ENCODE measurements at places on chromosomes 1 and 21.

DNA sequence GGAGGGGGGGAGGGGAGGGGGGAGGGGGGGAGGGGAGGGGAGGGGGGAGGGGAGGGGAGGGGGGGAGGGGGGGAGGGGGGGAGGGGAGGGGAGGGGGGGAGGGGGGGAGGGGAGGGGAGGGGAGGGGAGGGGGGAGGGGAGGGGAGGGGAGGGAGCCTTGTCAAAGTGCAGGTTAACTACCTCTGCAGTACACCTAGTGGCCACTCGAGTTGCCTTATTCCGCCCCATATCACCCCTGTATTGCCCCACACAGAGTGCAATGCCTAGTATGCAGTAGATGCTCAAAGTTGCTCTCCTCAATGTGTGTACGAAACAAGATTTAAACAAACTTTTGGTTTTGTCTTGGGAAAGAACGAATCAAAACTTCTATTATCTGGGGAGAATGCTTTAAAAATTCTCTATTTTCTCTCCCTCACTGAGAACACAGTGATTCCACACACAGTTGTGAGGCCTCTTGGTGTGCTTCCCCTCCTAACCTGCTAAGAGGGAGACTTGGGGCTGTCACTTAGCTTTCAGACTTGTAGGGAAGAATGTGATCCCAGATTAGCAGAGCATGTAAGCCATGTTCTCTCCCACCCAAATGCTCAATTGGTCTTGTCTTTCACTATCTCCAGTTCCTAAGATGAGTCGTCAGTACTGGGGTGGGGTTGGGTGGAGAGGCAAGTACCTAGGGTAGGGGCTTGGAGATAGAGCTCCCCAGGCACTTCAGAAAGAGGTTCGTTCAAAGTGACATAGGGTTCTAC, 79.7 kb upstream of the MAP10 start:
- H3K4me3 ChIP-seq, result no peak overlapping the region
- no peaks in the 10 kb centered on the region for H3K4me1 ChIP-seq
- H3K27me3 ChIP-seq, result no peaks in the 10 kb centered on the region
- no peak for DNase-seq
- no peaks in the 10 kb centered on the region for H3K36me3 ChIP-seq

DNA sequence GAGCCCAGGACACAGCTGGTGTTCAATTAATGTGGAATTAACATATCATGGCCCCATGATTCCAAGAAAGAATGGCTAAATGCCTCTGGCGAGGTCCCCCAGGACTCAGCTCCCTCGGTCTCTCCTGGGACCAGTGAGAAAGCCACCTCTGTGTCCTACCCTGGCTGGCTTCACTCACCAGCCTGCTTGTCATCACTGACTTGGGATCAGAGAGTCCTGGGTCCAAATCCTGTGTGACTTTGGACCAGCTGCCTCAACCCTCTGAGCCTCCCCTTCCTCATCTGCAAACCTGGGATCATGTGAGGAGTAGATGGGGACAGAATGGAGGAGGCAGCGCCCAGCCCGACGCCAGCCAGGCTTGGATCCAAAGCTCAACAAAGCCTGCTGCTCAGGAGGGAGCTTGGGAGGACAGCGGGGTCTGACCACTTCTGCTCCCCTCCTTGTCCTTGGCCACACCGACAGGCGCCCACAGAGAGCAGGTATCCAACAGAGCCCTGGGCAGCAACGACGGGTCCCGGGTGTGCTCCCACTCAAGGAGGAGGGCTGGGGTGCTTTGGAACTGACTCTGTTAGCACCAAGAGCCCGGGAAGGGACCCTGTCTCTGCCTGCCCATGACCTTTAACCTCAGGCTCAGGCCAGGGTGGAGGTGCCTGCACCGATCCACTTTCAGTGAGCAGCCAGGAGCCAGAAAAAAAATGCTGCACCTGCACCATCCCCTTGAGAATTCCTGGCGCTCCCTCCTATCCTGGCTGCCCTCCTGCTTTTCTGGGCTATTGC, 3.2 kb downstream of the SH2D5 start:
- no peaks in the 10 kb centered on the region for H3K36me3 ChIP-seq
- no peak for DNase-seq
- H3K27me3 ChIP-seq, result peaks cover 4% of the 10 kb centered on the region
- no peaks in the 10 kb centered on the region for H3K4me1 ChIP-seq
- no peak overlapping the region for H3K27ac ChIP-seq

- H3K4me3 ChIP-seq, result no peak overlapping the region
- H3K27ac ChIP-seq, result no peak overlapping the region
- no peak for DNase-seq
- no peaks in the 10 kb centered on the region for H3K27me3 ChIP-seq
These were observed 283.7 kb downstream of the HLX start for GRCh38 chr1:221162939-221163338.

GRCh38 chr1:169451218-169451824, 24.0 kb upstream of the CCDC181 start:
- H3K4me1 ChIP-seq, result no peaks in the 10 kb centered on the region
- no peaks in the 10 kb centered on the region for H3K27me3 ChIP-seq
- peaks cover 6% of the 10 kb centered on the region for H3K36me3 ChIP-seq
- DNase-seq, result no peak

GRCh38 chr1:6454856-6455751, 10.9 kb downstream of the TNFRSF25 start:
- H3K36me3 ChIP-seq, result no peaks in the 10 kb centered on the region
- no peak overlapping the region for H3K27ac ChIP-seq
- no peak overlapping the region for H3K4me3 ChIP-seq

DNA sequence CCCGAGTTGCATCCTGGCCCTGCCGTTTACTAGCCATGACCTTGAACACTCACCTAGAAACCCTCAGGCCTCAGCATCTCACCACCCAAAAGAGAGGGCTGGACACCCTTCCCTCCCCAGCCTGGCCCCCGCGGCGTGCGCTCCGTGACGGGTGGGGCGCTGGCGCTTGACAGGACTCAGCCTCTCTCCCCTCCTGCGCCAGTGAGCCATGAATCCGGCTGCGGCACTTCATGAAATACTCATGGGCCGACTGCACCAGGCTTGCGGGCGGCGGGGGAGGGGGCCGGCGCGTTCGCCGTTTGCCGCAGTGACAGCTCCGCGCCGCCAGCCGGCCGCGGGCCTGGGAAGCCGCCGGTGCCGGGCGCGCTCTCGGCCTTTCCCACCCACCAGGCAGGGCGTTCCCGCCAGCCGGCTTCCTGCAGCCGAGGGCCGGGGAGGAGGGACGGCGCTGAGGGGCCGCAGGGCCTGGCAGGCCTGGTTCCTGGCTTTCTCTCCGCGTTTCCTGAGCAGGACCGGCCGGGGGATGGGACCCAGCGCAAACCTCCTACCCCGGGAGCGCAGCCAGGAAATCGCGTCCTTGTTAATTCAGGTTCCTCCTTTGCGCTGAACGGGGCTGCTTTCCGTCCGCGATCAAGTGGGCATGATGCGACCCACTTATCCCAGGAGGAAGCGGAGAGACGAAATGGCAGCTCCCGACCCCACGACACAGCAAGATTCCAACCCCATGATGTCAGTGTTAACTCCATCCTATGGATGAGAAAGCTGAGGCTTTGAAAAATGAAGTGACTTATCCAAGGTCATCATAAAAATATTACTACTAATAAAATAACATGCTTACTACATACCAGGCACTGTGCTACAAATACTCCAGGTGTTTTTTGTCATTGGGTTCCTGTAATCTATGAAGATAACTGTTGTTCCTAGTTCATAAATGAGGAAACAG, 9.1 kb upstream of the LUZP1 start:
- no peaks in the 10 kb centered on the region for H3K27me3 ChIP-seq
- no peaks in the 10 kb centered on the region for H3K4me1 ChIP-seq
- H3K36me3 ChIP-seq, result no peaks in the 10 kb centered on the region
- peak overlapping the region; percentile 86 for H3K27ac ChIP-seq
- peak; percentile 71 for DNase-seq

- no peak for DNase-seq
- no peaks in the 10 kb centered on the region for H3K36me3 ChIP-seq
- H3K27ac ChIP-seq, result no peak overlapping the region
- H3K4me1 ChIP-seq, result no peaks in the 10 kb centered on the region
- H3K27me3 ChIP-seq, result no peaks in the 10 kb centered on the region
These were observed 121.5 kb downstream of the COL24A1 start for GRCh38 chr1:86035101-86035500.

DNA sequence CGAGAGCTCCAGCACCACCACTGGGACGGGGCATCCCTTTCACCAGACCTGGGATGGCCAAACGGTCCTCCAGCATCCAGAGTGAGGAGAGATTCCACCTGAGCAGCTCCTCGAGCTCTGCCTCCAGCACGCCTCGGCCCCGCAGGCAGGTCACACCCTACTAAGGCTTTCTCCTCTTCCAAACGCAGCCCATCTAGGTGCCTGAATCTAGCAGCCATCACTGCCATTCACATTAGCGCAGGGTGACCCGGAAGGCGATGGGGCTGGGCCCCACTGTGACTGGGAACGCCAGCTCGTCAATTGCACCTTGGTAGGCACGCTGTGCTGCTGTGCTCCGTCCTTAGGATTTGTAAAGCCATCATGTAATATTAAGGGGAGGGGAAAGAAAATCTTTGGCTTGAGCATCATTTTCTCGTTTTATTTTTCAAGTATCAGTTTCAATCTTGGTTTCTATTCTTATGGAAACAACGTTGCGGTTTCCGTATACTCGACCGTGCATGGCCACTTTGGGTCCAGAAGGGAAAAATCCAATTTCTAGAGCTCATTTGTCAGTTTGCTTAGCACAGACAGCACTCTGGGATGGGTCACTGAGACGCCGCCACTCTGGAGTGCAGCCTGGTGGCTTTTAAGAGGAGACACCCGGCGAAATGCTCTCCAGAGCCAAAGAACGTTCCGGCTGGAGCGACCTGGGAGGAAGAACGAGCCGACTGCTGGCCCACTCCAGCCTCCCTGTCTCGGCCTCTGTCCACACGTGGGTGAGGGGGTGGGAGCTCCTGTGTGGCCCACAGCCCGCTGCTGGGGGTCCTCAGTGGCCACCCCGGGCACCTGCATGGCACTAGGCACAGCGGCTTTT, 173.6 kb downstream of the PRDM16 start:
- DNase-seq, result no peak
- no peaks in the 10 kb centered on the region for H3K36me3 ChIP-seq
- no peak overlapping the region for H3K27ac ChIP-seq
- no peaks in the 10 kb centered on the region for H3K4me1 ChIP-seq
- H3K4me3 ChIP-seq, result no peak overlapping the region
- no peaks in the 10 kb centered on the region for H3K27me3 ChIP-seq

GRCh38 chr1:150887018-150887417, at the start of gene CTXND2:
Gene CTXND2, plus strand, starts transcription at chr1:150887136. Its CDS starts 25,179 bp downstream, at chr1:150912315.
- no peaks in the 10 kb centered on the region for H3K36me3 ChIP-seq
- H3K4me3 ChIP-seq, result no peak within 1 kb of the TSS
- no peaks in the 10 kb centered on the region for H3K27me3 ChIP-seq
- no peak within 1 kb of the TSS for H3K27ac ChIP-seq
- H3K4me1 ChIP-seq, result no peaks in the 10 kb centered on the region
- no peak for DNase-seq

GRCh38 chr1:108758796-108759195, 12.3 kb downstream of the STXBP3 start:
- H3K4me1 ChIP-seq, result no peaks in the 10 kb centered on the region
- DNase-seq, result no peak
- H3K4me3 ChIP-seq, result no peak overlapping the region
- no peaks in the 10 kb centered on the region for H3K27me3 ChIP-seq

GRCh38 chr1:115906627-115907026, 65.7 kb upstream of the NHLH2 start:
- no peaks in the 10 kb centered on the region for H3K36me3 ChIP-seq
- H3K4me3 ChIP-seq, result no peak overlapping the region
- no peaks in the 10 kb centered on the region for H3K27me3 ChIP-seq
- H3K27ac ChIP-seq, result no peak overlapping the region
- H3K4me1 ChIP-seq, result no peaks in the 10 kb centered on the region

- H3K4me3 ChIP-seq, result no peak overlapping the region
- no peak overlapping the region for H3K27ac ChIP-seq
- H3K4me1 ChIP-seq, result no peaks in the 10 kb centered on the region
- no peak for DNase-seq
- H3K36me3 ChIP-seq, result no peaks in the 10 kb centered on the region
These were observed 26.3 kb downstream of the JAK1 start for GRCh38 chr1:64940025-64940424.

GRCh38 chr21:42472521-42472920, 23.5 kb downstream of the RSPH1 start:
- no peak for DNase-seq
- no peaks in the 10 kb centered on the region for H3K27me3 ChIP-seq
- no peaks in the 10 kb centered on the region for H3K36me3 ChIP-seq
- no peak overlapping the region for H3K4me3 ChIP-seq
- H3K27ac ChIP-seq, result no peak overlapping the region

DNA sequence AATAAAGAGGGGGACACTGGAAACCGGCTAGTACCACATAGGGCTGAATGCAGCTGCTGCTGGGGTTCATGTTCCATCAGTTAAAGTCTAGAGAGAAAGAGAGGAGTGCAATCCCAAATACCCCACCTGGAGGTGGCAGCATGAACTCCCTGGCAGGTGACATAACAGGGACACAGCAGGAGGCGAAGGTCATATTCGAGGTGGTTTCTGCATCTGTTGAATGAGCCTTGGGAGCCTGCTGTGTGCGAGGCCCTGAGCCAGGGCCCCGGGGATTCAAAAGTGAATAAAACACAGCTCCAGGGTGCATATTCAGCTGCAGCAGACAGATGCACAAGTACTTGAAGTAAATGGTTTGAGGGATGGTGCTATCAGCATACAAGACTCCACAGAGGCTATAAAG, 456.8 kb downstream of the SETD4 start:
- no peaks in the 10 kb centered on the region for H3K27me3 ChIP-seq
- no peaks in the 10 kb centered on the region for H3K4me1 ChIP-seq
- no peaks in the 10 kb centered on the region for H3K36me3 ChIP-seq
- no peak overlapping the region for H3K4me3 ChIP-seq
- no peak overlapping the region for H3K27ac ChIP-seq
- DNase-seq, result no peak

- H3K36me3 ChIP-seq, result no peaks in the 10 kb centered on the region
- no peak overlapping the region for H3K4me3 ChIP-seq
- no peak overlapping the region for H3K27ac ChIP-seq
- H3K4me1 ChIP-seq, result no peaks in the 10 kb centered on the region
These were observed 12.3 kb downstream of the RAVER2 start for GRCh38 chr1:64757213-64757612.

DNA sequence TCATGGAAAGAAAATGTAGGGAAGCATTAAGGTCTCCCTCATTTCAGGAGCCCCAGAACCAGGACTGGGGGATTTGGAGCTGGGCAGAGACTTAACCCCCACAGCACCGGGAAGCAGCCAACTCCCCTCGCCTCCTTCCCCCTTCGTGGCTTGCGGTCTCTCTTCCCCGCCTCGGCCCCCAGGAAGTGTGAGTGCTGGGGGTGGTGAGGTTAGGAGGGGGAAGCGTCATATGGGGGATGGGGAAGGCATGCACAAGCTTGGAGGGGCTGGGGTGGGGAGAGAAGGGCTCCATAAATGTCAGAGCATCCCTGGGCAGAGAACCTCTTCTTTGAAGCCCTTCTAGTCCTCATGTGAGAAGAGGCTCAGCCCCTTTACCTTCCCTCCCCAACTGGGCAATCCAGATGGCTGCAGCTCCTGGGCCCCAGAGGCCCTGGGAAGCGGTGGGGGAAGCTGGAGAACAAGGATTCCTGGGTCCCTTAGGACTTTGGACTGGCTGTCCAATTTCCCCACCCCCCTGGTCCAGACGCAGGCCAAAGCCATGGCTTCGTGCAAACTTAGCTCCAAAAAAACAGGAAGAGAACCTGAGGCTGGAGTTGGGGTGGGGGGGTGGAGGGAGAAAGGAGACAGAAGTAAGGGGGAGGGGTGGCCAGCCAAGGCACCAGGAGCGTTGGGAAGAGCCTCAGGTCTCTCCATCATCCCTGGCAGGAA, 7.8 kb downstream of the ZBTB7B start:
- DNase-seq, result no peak
- no peaks in the 10 kb centered on the region for H3K36me3 ChIP-seq
- H3K4me3 ChIP-seq, result peak overlapping the region; percentile 33
- peak overlapping the region; percentile 99 for H3K27ac ChIP-seq
- no peaks in the 10 kb centered on the region for H3K27me3 ChIP-seq
- peaks cover 42% of the 10 kb centered on the region for H3K4me1 ChIP-seq

- DNase-seq, result no peak
- H3K4me3 ChIP-seq, result no peak overlapping the region
- no peak overlapping the region for H3K27ac ChIP-seq
- H3K27me3 ChIP-seq, result no peaks in the 10 kb centered on the region
These were observed 208.2 kb downstream of the BACH1 start for GRCh38 chr21:29506947-29507346.
